WTC11 (cell line): ENCODE measurements at places on chromosomes 3 and 15.

DNA sequence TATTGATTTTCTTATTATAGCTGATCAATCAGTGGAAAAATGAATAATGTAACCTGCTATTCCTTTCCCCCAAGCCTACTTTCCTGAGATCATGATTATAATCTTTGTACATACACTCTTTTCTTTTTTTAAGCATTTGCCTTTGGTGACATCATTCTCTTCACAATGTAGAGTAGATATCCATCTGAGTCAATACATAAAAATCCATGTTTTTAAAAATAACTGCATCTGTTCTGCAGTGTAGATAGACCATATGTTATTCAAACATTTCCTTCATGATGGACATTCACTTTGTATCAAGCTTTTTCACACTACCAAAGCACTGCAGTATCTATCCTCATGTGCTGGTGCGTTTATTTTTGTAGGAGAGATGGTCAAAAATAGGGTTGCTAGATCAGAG, 211.1 kb downstream of the PTPRG start:
- DNase-seq = no peak

DNA sequence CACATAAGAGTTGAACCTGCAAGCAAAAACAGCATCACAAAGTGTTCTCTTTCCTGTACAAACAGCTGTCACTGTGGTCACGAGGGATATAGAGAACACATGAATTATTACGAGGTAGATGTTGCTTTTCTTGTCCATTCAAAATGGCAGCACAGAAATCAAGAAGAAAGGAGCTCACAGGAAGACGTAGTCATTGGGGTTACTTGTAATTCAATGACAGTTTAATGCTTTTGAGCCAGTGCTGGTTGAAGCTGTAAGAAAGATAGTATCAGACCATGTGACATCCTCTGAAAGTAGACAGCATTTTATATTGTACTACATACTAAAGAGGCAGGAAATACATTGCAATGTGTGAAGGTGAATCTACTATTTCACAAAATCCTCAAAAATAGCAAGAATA, 140.4 kb downstream of the ABI3BP start:
- DNase-seq = no peak

DNA sequence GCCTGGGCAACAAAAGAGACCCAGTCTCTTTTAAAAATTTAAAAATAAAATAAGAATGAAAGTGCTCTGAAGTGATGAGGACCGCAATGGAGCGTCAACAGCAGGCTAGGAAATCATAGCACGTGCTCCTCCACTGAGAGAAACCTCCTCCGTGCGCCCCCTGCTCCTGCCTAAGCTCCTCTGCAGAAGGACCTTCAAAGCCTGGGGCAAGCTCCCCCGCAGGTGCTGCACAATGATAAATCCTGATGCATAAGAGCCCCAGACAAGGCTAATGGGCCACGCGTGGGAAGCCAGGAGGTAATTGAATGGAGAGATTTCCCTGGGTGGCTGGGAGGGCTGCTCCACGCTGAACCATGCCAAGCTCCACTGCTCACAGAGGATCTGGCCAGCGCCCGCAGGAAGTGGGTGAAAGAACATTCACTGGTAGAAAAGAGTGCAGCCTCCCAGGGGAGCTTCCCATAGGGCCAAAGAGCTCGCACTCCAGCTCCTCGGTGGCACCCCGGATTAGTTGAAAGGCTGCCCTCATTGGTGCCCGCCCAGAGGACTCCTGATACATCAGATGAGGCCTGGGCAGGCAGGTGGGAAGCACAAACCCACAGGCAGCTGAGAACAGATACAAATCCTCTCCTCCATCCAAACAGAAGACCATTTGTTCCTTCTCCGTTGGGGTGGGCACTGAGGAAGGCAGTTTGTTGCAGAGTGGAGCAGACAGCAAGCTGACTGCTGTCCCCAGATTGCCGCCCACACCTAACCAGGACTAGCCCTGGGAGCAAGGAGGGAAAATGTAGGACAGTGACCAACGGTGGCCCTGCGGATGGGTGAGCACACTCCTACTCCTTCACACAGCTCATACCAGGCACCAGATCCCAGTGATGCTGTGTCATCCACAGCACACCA, 52.5 kb downstream of the CPN2 start:
- no peak for DNase-seq

DNA sequence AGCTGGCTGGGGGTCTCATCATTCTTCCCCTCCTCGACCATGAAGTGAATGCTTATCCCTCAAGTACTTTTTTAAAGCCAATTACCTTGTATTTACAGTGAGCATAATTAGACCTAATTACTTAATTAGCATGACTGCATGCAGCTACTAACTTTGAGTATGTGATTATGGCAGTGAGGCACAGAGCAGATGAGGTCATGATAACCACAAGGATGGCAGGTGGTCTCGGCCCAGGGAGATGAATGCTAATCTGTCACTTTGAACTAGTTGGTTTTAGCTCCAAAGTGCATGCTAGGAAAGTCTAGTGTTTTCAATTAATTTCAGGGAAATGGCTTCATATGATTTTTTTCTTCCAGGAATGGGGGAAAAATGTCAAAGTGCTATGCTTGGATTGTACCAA, 233.8 kb downstream of the NTRK3 start:
- DNase-seq = no peak

- peak; percentile 67 for DNase-seq
Observed at GRCh38 chr3:137792626-137793271, 28.6 kb downstream of the SOX14 start.

DNA sequence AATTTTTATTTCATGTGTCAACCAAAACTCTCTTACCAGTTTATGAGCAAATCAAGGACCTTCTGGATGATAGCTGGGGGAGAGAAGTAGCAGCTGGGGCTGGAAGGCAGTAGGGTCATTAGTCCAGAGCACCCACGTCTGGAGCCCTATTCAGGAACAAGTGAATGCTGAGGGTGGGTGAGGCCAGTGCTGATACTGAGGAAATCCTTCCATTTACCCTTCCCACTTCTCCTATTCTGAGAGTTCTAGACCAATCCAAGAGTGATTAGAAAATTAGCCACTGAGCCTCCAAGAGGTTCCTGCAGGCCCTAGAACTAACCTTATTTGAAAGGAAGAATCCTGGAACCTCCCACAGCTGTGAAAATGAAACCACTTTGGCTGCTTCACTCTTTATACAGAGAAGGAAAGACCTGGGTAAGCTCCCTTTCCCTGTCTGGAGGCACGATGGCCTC, 46.2 kb upstream of the VILL start:
- DNase-seq = no peak

GRCh38 chr3:111070772-111071256, 802 bp upstream of the NECTIN3 start:
- no peak for DNase-seq

GRCh38 chr3:55588146-55588765, 101.2 kb upstream of the WNT5A start:
- DNase-seq = no peak

- DNase-seq = peak; percentile 78
Observed at GRCh38 chr3:67384760-67385397, 269.5 kb downstream of the SUCLG2 start.

GRCh38 chr3:136351351-136351750, 101.2 kb downstream of the PCCB start:
- DNase-seq = no peak

DNA sequence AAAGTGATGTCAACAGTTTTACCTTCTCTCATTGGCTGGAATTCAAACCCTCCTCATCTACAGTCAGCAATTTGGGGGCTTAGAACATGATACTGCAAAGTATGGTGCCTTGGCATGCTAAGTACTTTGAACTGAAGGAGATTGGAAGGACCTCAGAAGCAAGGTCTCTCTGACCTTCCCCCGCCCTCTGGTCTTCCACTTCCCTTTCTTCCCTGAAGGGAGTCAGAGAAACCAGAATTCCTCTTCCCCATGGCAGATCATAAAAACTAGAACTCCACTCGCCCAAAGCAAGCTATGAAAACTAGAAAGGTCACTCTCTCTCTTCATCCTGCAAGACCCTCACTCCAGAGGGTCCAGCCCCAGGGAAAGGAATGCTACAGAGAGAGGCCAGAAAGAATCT, 64.2 kb downstream of the CD200R1L start:
- no peak for DNase-seq

- DNase-seq = no peak
Observed at GRCh38 chr3:127384717-127385539, 97.1 kb upstream of the PRR20G start.

- no peak for DNase-seq
Observed at GRCh38 chr15:50940506-50940905, 32.0 kb downstream of the AP4E1 start.

GRCh38 chr15:26314577-26314976, 451.4 kb upstream of the ATP10A start:
- DNase-seq = no peak

- no peak for DNase-seq
Observed at GRCh38 chr3:42640771-42641370, 12.6 kb upstream of the ZBTB47 start.

DNA sequence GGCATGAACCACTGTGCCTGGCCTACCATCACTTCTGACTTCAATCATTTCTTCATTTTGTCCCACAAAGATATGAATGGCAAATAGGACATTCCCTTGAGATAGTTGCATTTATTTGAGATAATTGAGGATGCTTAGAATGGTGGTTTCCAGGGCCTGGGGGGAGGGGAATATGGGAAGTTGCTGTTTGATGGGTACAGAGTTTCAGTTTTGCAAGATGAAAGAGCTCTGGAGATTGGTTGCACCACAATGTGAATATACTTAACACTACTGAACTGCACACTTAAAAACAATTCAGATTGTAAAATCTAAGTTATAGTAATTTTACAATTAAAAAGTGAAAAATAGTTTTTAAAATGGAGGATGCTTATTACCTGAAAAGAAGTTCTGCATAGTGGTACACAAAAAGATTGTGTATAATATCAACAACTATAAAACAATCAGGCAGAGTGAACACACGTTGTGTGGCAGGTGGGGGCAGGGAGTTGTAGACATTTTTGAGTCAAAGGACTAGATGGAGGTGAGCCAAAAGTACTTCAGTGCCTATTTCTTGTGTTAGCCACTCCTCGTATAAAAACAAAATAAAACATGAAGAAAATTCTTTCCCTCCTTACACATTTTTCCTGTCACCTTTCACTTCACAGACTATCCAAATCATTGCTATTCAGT, 18.5 kb upstream of the RIOX2 start:
- no peak for DNase-seq
